CD4-positive, alpha-beta T cell treated with Interleukin-6 for 4 hours (primary cell): ENCODE measurements at places on chromosomes 11 and 22.

DNA sequence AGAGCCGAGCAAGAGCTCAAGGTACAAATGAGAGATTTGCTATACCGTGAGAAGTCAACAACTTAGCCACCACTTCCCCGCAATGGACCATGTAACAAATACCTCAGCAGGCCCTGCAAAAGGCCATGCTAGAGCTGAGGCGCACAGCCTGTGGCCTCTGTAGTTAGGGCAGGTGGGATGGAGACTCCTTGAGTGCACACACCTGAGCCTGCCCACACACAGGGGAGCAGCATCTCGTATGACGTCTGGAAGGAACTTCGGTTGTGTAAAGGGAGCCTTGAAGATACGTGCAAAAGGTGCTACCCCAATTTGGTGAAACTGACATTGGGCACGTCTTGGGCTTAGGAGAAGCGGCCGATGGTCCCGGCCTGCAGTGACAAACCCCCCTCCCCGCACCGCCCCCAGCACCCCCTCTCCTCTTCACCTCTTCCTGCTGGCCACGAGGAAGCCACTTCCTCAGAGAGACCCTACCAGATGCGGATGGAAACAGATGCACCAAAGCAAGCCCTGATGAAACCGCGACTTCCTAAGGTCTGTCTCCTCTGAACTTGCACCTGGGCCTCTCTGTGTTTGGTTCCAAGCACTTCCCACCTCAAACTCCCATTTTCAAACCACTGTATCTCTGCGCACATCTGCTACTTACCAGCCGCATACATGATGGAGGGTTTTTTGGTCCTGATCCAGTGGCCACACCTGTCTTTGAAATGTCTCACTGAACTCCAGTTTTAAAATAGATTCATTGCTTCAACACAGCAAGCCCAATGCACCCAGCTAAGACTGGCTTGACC is 10.6 kb downstream of the CDPF1 start:
- peak; percentile 37 for DNase-seq

DNA sequence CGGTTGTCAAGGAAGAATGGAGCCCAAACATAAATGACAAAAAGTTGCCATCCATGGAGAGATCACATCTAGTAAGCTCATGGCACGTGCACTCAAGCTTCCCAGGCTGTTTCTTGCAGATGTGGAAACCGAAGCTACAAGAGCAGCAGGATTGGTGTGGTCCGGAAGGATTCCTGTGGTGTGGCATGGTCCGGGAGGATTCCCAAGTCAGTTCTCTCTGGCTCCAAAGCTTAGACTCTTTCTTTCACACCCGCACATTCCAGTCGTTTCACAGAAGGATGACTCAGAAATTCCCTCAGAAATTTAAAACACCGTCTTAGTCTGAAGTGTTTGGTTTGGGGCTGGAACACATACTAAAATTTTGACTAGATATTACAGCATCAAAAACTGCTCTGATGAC is 78.0 kb upstream of the DRD2 start:
- no peak for DNase-seq

DNA sequence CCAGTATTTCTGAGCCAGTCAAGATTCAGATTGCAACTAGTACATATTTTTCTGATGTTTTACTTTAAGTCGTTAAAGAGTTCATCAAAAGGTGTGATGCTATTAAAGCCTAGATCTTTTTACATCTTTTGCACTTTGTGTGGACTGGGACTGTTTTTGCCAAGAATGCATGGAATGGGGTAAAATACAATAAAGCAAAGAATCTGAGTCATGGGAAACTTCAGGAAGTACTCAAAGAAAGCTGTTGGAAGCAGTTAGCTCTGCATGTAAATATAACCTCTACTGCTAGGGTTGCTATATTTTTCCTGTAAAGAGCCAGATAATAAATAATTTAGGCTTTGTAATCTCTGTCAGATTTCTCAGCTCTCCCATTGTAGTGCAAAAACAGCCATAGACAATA is 20.9 kb downstream of the ATXN10 start:
- no peak for DNase-seq

- no peak for DNase-seq
Measured at GRCh38 chr22:40374567-40374966, 4.2 kb downstream of the SGSM3 start.

GRCh38 chr11:64659417-64660144 is 63.4 kb downstream of the NRXN2 start:
- DNase-seq, result no peak

DNA sequence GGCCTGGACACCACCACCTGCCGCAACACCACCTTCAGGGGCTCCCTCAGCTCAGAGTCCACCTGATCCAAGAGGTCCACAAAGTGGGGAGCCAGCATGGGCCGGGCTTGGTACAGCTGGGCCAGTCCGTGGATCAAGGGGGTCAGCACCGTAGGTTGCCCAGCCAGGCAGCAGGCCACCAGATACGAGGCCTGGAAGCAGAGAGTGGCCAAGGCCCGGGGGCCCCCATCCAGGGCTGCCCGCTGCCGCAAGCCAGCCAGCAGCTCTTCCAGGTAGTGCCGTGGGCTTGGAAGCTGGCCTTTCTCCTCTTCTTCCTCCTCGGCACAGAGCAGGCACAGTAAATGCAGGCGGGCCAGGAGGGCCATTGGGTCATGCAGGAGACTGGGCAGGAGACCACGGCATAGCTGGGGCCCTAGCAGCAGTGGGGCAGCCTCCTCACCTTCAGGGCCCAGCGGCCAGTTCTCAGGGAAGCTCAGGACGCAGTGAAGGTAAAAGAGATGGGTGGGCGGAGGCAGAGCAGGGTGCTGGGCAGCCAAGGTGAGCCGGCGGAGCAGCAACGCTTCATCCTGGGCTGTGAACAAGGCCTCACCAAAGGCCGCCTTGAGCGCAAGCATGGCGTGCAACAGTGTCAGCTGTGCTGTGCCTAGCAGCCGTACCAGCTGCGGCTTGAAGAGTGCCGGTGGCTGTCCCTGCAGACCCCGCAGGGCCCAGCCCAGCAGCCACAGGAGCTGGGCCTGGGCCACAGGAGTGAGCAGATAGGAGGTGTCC is 1.7 kb downstream of the AP5B1 start:
- no peak for DNase-seq

DNA sequence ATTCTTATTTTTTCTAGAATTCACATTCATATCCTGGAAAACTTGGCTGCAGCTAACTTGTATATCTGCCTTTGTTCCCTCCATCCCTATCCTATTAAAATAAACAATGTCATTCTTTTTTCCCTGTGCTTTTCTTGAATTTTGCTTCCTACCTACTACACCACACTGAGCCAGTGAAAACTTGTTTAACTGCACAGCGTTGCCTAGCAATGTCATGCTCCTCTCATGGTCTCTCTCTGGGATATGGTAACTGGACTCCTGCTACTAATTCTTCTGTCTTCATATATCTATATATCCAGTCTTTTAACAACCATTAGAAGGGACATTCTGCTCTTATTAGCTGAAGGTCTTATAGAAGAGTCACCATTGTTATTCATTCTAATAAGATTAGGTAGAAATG is 434.4 kb downstream of the METTL15 start:
- DNase-seq, result no peak

DNA sequence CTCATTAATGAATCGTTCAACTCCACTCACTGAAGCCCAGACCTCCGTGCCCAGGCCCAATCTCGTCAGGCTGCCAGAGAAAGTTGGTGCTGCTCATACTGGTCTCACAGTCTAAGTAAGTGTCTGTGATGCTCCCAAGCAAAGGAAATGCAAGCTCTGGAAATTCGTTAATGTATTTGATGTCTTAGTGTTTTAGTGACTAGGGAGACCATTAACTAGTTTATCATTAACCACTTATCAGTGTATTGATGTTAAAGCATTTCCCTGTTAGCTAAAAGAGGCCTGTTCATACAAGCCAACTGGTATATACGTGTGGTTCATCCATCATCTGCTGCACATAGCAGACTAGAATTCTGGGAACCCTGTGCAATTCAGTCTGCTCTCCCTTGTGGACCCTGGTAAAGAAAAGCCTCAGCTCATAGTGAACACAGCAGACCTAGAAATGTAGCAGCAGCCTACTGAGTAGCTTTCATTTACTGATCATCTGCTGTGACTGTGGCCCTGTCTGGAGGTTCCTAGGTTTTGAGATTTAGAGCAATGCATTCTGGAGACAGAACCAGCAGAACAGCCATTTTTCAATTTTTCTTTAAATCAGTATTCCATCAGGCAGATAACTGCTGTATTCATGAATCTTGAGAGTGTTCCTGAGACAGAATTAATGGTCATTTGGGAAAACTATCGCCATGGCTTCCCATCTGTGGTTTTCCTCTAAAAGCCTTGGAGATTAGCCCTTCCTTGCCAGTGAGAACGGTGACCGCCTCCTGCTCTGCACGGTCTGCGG is 15.7 kb upstream of the AIFM3 start:
- DNase-seq, result no peak

DNA sequence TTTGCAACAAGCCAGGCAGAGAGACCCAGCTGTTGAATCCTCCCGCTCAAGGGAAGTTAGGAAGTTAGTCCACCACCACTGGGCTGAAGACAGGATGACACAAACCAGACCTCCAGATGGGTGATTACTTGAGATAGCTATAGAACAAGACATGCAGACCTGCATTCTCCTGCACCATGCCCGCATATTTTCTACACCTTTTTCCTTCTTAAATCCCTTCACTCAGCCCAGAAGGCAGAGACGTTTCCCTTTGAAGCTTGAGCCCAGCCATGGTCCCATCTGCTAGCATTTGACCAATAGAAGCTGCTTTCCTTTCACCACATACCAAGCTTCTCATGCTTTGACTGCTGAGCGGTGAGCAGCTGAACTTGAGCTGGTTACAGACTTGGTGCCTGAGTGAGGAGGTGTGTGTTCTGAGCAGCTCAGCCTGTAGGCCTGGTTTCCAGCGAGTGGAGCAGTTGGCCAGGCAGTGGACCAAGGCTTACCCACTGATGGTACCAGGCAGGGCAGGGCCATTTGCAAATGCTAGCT is 29.2 kb upstream of the CBX6 start:
- DNase-seq, result no peak

- no peak for DNase-seq
Measured at GRCh38 chr11:11618973-11619435, 2.8 kb downstream of the GALNT18 start.

- peak; percentile 9 for DNase-seq
Measured at GRCh38 chr11:69984457-69985261, 93.5 kb upstream of the ANO1 start.

GRCh38 chr11:48047616-48048015 is 67.3 kb downstream of the PTPRJ start:
- no peak for DNase-seq

GRCh38 chr22:25183949-25184619 is 15.6 kb upstream of the CRYBB3 start:
- no peak for DNase-seq

GRCh38 chr11:18564149-18564548 is 24.4 kb downstream of the UEVLD start:
- DNase-seq, result no peak

DNA sequence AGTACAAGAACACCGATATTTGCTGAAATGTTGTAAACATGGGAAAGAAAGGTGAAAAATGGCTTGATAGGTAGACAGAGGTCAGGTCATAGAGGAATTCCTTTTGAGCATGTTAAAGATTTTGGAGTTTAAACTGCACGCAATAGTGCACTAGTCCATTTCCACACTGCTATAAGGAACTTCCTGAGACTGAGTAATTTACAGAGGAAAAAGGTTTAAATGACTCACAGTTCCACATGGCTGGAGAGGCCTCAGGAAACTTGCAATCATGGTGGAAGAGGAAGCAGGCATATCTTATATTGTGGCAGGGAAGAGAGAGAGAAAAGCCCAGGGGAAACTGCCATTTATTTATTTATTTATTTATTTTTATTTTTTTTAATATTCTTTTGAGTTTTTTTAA is 5.0 kb downstream of the OR10A5 start:
- DNase-seq, result no peak

DNA sequence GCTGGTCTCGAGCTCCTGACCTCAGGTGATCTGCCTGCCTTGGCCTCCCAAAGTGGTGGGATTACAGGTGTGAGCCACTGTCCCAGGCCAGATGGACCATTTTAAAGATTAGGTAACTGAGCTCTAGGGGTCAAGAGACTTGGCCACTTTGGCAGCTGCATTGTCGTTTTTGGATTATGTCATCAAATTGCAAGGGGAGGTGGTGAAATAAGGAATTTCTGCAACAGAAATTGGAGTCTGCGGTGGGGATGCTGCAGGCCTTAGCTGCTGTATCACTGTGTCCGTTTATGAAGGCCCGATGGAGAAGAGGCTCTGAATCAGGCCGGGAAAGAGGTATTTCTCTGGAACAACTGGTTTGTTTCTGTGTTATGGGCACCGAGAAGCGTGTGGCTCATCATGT is 34.6 kb downstream of the PTPRJ start:
- no peak for DNase-seq

GRCh38 chr22:28034145-28034759 is 115.2 kb upstream of the PITPNB start:
- no peak for DNase-seq

DNA sequence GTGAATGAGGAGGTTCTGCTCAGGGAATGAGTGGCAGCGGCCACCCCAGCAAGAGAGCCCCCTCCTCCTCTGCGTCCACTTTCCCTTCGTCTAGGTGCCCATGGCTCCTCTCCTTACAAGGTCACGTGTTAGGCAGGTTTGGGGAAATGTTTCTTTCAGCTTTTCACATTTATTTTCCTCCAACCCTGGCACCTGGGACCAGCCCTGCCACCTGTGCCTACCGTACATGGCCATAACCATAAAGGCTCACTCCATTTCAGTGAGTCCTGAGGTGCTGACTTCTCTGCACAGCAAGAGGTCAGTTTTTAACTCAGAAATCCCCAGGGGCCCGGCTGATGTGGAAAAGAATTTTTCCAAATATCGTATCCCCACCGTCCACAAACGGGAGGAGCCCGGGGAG is 71.2 kb downstream of the FLI1 start:
- no peak for DNase-seq

DNA sequence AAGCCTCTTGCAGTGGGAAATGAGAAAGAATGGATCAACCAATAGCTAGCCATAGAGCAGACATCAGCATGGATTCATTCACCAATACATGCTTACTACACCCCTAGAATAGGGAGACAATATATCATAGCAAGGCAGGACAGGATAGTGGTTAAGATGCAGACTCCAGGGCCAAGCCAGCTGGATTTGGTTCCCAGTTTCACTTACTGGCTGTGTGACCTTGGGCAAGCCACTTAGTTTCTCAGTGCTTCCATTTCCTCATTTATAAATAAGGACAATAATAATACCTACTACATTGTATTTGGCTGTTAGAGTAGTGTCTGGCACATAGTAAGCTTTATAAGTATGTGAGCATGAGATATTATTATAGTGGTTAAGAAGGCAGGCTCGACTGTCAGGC is 7.1 kb downstream of the DCHS1 start:
- DNase-seq, result no peak

GRCh38 chr11:125228993-125229392 is 64.4 kb downstream of the PKNOX2 start:
- DNase-seq, result no peak

DNA sequence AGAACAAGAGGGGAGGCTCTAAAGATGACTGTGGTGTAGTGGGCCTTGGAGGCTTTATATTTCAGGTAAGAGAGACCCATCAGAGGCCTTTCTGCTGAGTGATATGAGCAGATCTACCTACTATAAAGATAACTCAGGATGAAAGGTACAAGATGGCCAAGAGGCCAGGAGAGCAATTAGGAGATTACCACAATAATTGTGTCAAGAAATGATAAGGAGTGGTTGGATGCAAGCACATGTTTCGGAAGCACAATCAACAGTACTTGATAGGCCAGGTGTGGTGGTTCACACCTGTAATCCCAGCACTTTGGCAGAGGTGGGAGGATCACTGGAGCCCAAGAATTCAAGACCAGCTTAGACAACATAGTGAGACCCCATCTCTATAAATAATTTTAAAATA is 43.8 kb downstream of the SIK3 start:
- no peak for DNase-seq
